Fibroblast of pulmonary artery (primary cell): ENCODE measurements at places on chromosomes 6 and 20.

- DNase-seq: no peak
These were observed 63.4 kb downstream of the UBE2V1 start for GRCh38 chr20:50049442-50050026.

DNA sequence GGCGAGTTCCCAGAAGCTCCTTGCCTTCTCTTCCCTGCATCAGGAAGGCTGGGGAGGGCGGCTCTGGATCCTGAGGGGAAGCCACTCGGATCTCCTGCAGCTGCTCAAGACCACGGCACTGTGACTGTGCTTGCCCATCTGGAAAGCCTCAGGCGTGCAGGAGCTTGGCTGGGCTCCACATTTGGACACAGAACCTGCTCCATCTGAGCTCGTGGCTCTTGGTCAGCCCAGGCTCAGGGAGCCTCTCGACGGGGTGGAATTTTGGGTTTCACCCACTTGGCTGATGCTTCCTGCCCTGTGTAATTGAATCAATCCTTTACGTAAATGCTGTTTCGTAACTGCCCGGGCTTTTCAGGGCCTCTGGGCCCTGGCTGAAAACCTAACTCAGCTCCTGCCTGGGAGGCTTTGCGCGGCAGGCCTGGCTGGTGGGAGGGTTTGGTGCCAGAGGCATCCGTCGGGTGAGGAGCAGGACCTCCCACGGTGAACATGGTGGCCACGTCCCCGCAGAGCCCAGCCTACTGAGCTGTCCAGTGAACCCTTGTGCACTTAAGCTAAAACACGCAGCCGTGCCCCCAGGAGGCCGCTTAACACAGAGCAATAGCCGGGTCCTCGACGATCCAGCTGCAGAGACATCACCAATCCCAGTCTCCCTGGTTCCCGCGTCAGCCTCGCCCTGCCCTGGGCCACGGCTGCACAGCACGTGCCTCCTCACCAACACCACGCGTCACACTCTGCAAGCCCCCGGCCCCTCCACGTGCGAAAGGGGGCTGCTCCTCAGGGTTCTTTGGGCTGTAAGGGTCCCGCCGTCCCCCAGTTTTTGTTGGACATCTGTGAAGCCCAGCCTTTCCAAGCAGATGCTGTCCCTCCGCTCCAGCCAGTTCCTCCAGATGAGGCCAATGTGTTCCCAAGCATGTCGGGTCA lies 241.0 kb downstream of the DLL1 start:
- DNase-seq: peak; percentile 47

DNA sequence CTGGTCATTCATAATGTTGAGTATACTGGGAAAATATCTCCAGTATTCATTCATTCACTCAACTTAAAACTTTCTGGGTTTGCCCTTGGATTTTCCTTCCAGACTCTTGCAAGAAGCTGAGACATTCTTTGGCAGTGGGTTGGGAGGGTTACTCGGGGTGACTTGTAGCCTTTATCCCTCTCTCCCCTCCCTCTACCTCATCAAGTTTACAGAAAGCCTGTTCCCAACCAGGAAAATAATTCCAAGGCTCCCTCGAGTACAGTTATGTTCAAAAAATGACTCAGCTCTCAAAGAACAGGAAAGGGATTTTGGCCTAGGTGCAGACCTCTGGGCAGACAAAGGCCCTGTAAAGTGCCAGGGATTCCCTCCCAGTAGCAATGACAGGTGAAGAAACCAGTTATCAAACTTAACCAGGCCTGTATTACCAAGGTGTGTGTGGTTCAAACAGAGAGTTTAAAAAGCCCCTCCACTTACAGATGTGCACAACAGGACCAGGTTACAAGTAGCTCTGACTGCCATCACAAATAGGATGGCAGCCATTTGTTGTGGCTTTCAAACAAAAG lies 22.2 kb downstream of the FKBP1A start:
- peak; percentile 56 for DNase-seq

- no peak for DNase-seq
These were observed 96.2 kb upstream of the BTN3A2 start for GRCh38 chr6:26268659-26269402.

DNA sequence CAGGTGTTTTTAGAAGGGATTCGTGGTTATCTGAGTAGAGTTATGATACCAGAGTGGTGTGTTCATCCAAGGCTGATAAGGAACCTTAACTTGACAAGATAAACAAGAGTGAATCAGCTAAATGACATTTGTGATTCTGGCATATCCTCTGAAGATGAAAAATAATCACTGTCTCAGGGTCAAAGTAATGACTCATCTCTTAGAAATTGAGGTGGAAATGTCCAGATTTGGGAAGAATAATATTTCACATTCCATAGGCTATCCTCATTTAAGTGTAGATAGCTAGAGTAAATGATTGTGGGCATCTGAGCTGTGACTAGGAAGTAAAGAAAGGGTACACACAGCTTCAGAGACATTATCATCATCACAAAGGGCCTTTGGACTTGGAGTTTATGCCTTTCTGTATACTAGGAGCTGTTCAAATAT lies 255.7 kb downstream of the GJA1 start:
- peak; percentile 36 for DNase-seq

DNA sequence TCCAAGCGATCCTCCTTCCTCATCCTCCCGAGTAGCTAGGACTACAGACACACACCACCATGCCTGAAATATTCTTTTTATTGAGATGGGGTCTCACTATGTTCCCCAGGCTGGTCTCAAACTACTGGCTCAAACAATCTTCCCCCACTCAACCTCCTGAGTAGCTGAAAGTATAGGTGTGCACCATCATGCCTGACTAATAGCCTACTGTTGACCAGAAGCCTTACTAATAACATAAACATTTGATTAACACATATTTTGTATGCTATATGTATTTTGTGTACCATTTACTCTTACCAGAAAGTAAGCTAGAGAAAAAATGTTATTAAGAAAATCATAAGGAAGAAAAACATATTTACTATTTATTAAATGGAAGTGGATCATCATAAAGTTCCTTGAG lies 11.9 kb upstream of the WFDC10A start:
- DNase-seq: no peak

GRCh38 chr6:89575562-89575960 lies 63.0 kb downstream of the LYRM2 start:
- no peak for DNase-seq

- no peak for DNase-seq
These were observed 72.5 kb downstream of the PTPN1 start for GRCh38 chr20:50582591-50583234.

- DNase-seq: no peak
These were observed 17.3 kb upstream of the CCDC167 start for GRCh38 chr6:37516920-37517405.

DNA sequence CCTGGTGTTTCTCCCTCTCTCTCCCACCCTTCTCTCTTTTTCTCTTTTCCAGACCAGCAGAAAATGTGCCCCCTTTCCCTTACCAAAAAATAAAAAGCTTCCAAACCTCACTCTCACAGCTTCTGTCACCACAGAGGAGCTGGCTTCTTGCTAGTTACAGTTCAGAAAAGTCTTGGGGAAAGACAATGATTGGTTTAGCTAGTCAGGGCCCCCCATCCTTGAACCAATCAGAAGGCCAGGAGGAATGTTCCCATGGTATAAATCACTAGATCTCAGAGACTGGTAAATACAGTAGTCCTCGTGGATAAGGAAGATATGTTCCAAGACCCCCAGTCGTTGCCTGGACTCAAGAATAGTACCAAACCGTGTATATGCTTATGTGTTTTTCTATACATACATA lies 231.1 kb upstream of the TAB2 start:
- no peak for DNase-seq

DNA sequence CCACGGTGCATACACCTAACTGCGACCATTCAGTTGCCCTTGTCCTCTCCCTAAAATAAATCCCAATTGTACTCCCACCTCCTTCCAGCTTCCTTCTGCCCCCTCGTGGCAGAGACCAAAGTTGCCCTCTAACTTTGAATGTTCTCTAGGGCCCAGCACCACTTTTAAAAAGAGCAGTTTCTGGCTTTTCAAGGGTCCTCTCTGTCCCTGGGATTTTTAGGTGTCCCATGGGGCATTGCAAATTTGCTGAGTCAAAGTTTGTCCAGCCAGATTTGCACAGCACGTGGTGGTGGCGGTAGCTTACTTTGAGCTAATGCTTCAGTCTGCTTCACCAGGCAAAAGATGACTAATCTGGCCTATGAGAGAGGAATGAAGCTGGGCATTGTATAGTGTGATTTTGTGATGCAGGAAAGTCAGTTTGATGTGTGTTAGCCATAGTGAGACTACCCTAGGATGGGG lies 100.2 kb downstream of the PERP start:
- peak; percentile 21 for DNase-seq

GRCh38 chr6:132962936-132963868 lies 148.8 kb downstream of the RPS12 start:
- DNase-seq: peak; percentile 68

DNA sequence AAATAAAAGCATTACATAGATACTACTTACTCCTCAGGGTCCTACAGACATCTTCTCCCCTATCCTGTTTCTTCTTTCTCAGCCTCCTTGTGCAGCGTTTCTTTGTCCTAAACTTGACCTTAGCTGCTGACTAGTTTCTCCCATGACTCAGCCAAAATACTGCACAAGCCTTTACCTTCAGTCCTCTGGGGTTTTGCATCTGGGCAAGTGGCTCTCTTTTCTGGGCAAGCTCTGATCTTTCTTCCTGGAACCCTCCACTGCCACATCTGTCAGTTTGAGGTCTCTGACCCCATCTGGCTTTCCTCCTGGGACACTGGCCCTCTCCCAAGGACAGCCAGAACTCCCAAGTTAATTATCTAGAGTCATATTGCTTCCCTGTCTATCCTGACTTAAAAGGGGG lies 838.4 kb downstream of the DHX35 start:
- DNase-seq: peak; percentile 63

DNA sequence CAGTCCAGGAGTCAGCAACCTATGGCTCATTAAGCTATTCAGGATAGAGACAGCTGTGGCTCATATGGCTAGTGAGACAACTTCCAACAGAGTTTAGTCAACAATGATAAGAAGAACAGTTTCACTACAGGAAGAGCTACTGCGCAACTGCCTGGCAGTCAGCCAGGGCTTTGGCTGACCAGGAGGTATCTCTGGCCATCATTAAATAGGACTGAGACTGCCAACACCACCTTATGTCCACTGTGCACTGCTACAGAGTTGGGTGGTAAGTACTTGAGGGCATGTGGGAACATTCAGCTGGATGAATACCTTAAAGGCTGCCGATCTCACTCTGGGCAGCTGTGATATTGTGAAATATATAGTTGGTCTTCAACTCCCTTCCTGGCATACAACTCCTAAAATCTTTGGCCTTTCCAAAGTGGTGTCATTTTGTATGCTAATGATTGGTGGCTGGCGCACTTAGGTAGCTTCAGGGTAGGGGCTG lies 52.2 kb upstream of the FAM83C start:
- peak; percentile 97 for DNase-seq

- DNase-seq: no peak
These were observed 18.5 kb downstream of the PACSIN1 start for GRCh38 chr6:34484391-34484790.

- no peak for DNase-seq
These were observed 376.9 kb downstream of the RNGTT start for GRCh38 chr6:88586371-88587149.

- DNase-seq: peak; percentile 50
These were observed 999 bp upstream of the EHMT2 start for GRCh38 chr6:31898383-31899011.

GRCh38 chr6:3287976-3288707 lies 29.4 kb downstream of the PSMG4 start:
- no peak for DNase-seq

GRCh38 chr6:41723530-41724227 lies 11.7 kb downstream of the TFEB start:
- DNase-seq: peak; percentile 95

- DNase-seq: no peak
These were observed 3.3 kb downstream of the KCNK5 start for GRCh38 chr6:39225946-39226437.

- DNase-seq: peak; percentile 79
These were observed 401.6 kb upstream of the PLCB4 start for GRCh38 chr20:8667306-8667705.

DNA sequence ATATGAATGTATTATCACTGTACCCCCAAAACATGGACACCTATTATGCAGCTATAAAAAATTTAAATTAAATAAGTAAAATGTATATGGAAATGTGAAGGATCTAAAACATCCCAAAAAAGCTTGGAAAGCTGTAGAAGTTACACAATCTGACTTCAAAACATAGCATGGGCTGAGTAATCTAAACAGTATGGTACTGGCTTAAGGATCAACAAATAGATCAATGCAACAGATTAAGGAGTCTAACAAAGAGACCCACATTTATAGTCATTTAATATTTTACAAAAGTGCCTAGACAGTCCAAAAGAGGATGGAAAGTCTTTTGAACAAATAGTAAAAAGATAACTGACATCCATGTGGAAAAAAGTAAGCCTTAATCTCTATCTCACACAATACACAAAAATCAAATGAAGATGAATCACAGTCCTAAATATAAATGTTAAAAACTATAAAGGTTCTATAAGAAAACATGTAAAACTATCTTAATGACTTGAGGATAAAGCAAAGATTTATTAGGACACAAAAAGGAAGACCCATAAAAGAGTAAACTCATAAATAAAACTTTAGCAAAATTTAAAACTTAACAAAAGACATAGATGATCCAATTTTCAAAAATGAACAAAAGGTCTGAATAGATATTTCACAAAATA lies 46.8 kb downstream of the RANBP9 start:
- peak; percentile 39 for DNase-seq

DNA sequence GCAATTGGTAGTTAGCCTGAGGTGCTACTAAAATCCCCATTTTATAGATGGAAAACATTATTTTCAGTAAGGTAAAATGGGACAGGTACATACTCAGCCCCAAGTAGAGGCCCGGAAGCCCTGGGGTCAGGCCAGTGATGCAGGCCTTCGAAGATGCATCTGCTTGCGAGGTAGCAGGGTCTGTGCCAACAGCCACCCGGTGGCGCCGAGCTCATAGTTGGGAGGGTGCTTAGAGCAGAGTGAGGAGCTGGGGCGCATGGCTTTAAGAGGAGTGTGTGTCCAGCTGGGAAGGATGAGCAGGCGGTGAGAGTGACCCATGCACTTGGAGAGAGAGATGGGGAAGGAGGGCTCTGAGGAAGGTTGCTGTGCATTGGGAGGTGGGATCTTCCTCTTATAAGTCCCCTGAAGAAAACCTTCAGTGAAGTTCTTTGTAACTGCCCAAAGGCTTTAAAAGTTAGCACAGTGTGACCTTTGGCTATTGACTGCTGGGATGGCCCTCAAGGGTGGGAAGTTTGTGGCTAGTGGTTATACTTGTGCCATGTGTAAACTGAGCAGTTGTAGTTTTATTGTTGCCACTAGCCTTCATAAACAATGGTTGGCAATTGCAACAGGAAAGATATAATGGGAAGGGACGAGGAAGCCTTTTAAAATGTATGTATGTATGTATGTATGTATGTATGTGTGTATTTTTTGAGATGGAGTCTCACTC lies 71.1 kb downstream of the TOX2 start:
- no peak for DNase-seq

GRCh38 chr20:3251806-3252205 lies 12.8 kb upstream of the SLC4A11 start:
- peak; percentile 57 for DNase-seq

DNA sequence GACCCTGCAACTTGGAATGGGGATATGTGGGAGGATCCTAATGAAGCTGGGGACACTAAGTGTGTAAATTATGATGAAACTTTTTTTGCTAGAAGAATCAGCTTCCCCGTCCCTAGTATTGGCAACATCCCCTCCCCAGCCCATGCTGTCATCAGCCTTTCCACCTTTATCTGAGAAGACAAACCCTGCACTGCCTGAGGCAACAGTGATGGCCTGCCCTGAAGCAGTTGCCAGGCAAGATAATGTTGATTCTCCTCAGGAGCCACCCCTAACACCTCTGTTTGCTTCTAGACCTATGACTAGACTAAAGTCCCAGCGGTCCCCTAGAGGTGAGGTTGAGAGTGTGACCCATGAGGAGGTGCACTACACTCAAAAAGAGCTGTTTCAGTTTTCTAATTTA lies 27.1 kb downstream of the MICA start:
- no peak for DNase-seq
